ENCODE measurements at places on chromosomes 12 and 14.

GRCh38 chr12:70605976-70606375, 31.3 kb downstream of the PTPRB start:
- no peak for DNase-seq

DNA sequence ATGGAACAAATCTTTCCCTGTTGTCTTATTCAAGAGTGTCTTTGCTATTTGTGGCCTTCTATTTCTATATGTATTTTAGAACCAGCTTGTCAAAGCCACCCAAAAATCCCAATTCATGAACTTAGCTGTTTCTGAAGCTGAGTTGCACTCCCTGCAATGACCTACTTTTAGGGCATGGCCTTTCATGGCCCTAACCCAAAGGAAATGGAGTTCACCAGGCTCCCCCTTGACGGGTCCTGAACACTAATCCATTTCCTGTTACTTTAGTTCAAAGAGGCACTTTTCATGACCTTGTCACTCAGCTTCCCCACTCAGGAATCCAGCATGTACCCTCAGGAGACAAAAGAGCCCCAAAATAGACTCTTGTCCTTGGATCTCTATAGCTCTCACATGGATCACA, 7.6 kb downstream of the TMED8 start:
- no peak for DNase-seq

DNA sequence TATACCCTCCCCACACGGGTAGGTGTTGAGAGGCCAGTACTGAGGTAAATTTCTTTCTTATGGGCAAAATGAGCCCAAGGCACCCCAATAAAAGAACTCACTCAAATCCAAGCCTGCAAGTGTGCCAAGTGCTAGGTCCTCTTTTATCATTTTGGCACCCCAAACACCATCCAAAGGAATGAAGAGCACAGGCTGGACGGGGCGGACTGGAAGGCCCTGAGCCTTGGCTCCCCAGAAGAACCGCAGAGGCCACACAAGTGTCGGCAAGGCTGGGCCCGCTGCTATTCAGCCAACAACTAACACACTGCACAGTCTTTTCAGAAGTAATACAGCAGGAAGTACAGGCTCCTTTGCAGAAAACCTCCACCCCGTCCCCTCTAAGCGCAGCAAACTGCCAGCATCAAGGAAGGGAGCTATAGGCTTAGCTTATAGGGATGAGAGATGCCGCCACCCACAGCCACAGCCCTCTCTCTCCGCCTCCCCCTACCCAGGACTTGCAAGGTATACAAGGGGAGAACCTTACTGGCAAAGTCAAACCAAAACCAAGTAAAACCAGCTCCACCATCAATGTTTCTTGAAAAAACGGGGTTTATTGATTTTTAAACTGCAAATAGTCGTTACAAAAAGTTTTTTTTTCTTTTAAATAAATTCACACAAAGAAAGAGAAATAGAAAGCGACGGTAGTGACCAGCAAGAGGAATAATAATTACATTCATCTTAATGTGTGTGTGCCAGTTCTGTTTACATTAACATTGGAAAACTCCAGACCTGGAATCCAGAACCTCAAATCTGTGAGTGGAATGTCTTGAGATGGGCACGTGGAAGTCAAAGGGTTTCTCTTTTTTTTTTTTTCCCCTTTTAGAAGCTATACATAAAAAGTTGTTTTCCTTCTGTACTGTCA, 5.5 kb downstream of the ZFP36L1 start:
- DNase-seq, result no peak

DNA sequence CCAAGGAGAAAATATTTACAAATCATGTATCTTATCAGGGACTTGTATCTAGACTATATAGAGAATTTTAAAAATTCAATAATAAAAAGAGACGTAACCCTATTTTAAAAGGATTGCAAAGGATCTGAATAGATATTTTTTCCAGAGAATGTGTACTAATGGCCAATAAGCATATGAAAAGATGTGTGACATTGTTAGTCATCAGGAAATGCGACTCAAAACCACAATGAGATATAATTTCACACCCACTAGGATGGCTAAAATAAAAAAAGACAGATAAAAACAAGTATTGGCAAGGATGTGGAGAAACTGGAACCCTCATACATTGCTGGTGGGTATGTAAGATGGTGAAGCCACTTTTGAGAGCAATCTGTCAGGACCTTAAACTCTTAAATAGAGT, 141.9 kb upstream of the BMP4 start:
- DNase-seq, result no peak

DNA sequence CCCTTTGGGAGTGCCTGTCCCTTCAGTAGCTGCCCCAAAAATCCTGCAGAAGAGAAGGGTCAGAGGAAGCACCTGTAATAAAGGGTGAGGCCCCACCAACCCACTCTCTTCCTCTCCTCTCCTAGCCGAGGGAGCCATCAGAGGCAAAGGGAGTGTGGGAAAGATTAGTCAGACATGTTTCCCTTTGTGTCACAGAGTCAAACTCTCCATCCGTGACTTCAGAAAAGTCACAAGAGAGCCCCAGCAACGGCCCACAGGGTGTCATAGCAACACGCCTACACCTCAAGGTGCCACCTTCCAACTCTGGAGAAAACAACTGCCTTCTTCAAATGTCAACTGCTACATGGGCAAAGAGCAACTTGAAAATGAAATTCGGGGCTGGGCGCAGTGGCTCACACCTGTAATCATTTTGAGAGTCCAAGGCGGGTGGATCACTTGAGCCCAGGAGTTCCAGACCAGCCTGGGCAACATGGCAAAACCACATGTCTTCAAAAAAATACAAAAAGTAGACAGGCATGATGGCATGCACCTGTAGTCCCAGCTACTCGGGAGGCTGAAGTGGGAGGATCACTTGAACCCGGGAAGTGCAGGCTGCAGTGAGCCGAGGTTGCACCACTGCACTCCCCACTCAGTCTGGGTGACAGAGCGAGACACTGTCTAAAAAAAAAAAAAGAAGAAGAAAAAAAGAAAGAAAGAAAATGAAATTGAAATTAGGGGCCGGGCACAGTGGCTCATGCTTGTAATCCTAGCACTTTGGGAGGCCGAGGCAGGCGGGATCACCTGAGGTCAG, 17.7 kb upstream of the CD27 start:
- no peak for DNase-seq

- DNase-seq, result no peak
These were observed 24.0 kb downstream of the SYT1 start for GRCh38 chr12:78888568-78888967.

DNA sequence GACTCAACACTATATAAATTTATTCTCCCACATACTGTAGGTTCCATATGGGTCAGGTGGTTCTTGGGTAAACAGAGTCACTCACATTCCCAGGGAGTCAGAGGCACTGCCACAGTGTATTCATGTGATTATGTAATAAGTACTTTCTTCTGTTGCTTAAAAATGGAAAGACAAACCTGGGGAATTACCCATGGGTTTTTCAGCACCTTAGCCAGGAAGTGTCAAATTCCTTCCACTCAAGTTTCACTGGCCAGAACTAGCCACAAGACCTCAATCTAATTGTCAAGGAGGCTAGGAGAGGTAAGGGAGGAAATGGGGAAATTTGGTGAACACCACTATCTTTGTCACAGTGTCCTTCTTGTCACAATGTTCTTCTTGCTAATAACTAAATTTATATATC, 333.2 kb upstream of the MDGA2 start:
- DNase-seq, result no peak

- no peak for DNase-seq
These were observed 45.1 kb downstream of the TRAF3 start for GRCh38 chr14:102822311-102822863.

GRCh38 chr14:77067632-77068516, 30.2 kb upstream of the CIPC start:
- peak; percentile 52 for DNase-seq

- no peak for DNase-seq
These were observed 2.6 kb downstream of the POMT2 start for GRCh38 chr14:77318006-77318553.
